ENCODE measurements at places on chromosomes 11 and 22.

DNA sequence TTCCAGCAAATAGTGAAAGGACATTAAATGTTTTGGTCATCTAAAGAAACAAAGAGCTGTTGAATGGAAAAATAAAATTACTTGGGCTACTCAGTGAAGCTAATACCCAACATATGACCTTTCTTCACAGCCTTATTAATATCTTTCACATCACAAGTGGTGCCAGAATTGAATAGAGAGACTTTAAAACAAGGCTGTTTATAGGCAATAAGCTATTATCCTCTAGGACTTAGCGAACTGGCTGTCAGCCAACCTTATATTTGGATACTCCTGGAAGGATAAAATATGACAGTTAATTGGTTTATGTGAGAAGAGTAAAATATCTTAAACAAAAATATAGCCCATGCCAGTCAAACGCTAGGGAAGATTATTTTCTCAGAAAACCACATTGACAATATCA lies 225.5 kb upstream of the BLID start:
- DNase-seq = no peak

DNA sequence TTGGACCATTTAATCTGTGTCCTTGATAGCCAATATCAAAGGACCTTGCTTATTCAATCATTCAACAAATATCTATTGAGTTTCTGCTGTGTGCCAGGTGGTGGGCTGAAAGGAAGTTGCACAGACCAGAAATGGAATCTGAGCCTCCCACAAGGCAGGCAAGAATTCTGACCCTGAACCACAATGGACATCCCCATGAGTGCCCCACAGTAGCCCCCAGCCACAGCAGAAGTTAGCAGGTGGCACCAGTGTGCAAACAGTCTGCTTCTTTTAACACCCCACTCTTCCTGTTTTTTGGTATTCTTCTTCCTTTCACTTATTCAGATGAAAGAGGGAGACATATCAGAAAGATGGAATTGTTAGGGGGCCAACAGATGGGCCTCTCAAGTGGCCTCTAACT lies 12.2 kb upstream of the SERPING1 start:
- DNase-seq = no peak

GRCh38 chr11:34346551-34346950 lies 11.3 kb downstream of the ABTB2 start:
- DNase-seq = no peak

DNA sequence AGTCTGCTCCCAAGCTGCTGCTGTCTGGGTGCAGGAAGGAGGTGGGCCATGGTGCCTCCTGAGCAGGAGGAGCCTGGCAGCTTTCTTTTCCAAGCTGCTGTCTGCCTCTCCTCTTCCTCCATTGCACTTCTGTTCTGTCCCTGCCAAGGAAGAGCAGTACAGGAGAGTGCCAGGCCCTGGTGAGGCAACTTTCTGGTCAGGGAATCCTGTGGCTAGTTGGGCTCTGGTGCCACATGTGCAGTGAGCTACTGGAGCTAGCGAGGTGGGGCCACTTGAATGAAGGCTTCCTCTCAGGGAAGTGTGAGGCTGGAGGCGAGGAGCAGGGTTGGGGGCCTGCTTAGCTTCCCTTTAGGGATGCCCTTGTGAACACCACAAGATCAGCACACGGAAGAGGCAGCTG lies 90.0 kb downstream of the TSPAN18 start:
- DNase-seq = no peak

- no peak for DNase-seq
Measured at GRCh38 chr11:22926341-22926740, 66.1 kb upstream of the CCDC179 start.

Measured in stromal cell of bone marrow (primary cell).